NCI-H460 (cell line): ENCODE measurements at places on chromosomes 5 and 9. TPM values are rescaled to one million over a fixed set of nuclear protein-coding genes. Genes with fewer than 3 reads are reported as not detected.

Gene FOXD4L3
- total RNA-seq = not detected in 2 replicates

Gene KIAA1958
- 6.6 and 7.1 TPM in 2 replicates for total RNA-seq

Gene SAXO1
- not detected in 2 replicates for total RNA-seq

Gene PCDHB14
- 2.7 and 2.8 TPM in 2 replicates for total RNA-seq

Gene SLC2A6
- total RNA-seq = 4.0 and 4.4 TPM in 2 replicates

Gene GRIA1
- not detected in 2 replicates for total RNA-seq

Gene SLC22A4
- total RNA-seq = 4.3 and 5.6 TPM in 2 replicates

Gene SOX30
- not detected in 2 replicates for total RNA-seq

Gene STK32A
- total RNA-seq = 0.32 and 0.43 TPM in 2 replicates

Gene PCDHAC1
- total RNA-seq = 0.92 and 1.1 TPM in 2 replicates

Gene NUTM2G
- total RNA-seq = not detected in 2 replicates

Gene CAMK2A
- not detected in 2 replicates for total RNA-seq

Gene IL9
- not detected in 2 replicates for total RNA-seq

Gene LCN1
- 25.8 and 30.3 TPM in 2 replicates for total RNA-seq

Gene TOR1A
- 42.6 and 47.6 TPM in 2 replicates for total RNA-seq

Gene CD14
- total RNA-seq = 2.6 and 2.7 TPM in 2 replicates

Gene NEUROG1
- total RNA-seq = not detected in 2 replicates

Gene RGMB
- 24.9 and 27.5 TPM in 2 replicates for total RNA-seq
